ENCODE measurements at places on chromosomes 5 and 9.

GRCh38 chr9:36208521-36209253, 18.0 kb downstream of the CLTA start:
- no peak for DNase-seq

DNA sequence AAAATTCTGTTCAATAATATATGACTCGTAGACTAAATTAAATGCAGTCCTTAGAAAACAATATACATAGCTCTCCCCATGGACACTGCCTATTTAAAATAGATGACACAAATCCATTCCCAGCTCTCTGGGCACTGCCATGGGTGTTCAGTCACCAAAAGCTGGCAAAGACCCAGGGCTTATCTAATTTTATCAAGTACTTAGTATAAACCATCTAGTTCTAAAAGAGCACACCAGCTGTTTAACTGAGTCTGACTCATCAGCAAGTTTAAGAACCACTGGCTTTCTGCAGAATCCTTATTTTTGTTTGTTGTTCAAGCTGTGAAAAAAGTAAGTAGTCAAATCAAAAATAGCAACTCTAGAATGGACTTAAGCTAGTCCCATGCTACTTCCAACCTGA, 107.6 kb downstream of the PLPP1 start:
- DNase-seq: no peak

- peak; percentile 100 for DNase-seq
These were observed at the start of gene IPPK for GRCh38 chr9:92669890-92670708. Gene IPPK, minus strand, starts transcription at chr9:92670131. Its CDS starts 143 bp downstream, at chr9:92669988.

DNA sequence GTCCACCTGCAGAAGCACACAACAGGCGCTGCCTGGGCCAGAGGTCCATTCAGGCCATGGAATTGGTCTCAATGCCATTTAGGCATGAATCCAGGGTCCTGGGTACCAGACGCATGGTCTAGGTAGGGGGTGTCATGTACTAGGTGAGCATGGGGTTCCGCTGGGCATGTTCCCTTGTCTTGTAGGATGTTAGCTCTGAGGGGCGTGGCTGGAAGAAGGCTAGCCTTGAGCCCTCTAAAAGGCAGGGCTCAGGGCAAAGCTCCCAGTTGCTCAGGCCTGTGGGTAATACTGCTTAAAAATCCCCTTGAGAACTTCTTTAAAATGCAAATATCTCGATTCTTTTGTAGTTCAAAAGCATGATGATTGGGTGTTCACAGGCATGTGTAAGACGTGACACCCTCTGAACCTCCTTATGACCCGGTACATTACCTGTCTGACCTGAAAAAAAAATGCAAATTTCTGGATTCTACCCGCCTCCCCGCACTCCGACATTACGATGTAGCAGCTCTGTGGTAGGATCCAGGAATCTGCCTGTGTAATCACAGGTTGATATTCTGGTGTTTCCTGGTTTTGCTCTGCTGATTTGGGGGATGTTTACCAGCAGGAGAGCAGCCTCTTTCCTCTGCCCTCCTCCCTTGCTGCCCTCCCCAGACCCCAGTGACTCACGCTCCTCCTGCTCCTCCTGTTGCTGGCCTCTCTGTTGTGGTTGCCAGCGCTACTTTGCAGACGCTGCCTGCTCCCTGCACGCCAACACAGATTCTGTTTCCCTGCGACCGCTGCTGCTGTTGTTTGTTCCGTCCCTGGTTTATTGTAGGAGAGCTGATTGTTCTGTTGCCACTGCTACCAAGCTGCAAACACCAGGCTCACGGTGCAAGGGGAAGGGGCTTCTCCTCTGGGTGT, 5.7 kb downstream of the TMC1 start:
- peak; percentile 61 for DNase-seq

DNA sequence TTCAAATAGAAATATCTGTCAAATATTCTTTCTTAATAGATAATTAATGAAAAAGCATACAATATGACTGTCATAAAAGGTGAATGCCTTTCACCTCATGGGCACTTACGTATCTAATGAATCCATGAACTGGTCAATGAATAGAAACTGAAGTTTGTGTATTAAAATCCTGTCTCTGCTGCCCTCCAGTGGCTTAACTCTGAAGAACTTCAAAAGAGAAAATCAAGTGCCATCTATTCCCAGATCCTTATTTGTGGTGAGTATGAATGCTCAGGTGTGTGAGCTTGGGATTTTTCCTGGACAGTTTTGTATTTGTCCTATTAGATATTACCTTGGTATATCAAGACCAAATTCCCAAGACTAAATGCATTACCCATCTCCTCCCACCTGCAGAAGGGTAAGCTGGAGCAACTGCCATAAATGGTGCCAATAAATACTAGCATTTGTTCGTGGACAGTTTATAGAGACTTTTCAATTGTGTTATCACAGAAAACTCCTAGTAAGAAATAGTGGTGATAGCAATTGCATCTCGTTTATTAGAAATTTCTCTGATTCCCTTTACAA, 44.0 kb upstream of the SVEP1 start:
- DNase-seq: no peak

GRCh38 chr5:171474230-171474813, 54.9 kb downstream of the FGF18 start:
- no peak for DNase-seq

- DNase-seq: no peak
These were observed 38.2 kb downstream of the HMHB1 start for GRCh38 chr5:143850050-143850683.

DNA sequence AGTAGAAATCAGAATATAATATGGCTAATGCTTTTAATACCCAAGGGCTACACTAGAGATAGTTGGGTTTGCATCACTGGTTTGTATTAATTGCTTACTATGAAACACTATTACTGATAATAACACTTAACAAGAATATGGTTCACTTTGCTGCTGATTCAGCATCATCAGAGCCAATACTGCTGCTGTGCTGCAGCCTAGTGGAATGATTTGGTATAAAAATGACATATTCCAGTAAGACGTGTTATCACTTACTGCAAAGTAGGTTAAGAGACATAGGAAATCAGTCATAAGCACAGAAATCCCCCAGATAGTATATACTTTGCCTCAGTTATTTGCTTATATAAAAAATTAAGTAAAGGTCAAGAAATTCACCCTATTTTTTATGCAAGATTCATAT, 2.8 kb downstream of the CDH10 start:
- no peak for DNase-seq

- DNase-seq: no peak
These were observed 220.1 kb upstream of the MSX2 start for GRCh38 chr5:174504266-174504726.

GRCh38 chr9:130172858-130173665, 858 bp downstream of the NCS1 start:
- peak; percentile 40 for DNase-seq

DNA sequence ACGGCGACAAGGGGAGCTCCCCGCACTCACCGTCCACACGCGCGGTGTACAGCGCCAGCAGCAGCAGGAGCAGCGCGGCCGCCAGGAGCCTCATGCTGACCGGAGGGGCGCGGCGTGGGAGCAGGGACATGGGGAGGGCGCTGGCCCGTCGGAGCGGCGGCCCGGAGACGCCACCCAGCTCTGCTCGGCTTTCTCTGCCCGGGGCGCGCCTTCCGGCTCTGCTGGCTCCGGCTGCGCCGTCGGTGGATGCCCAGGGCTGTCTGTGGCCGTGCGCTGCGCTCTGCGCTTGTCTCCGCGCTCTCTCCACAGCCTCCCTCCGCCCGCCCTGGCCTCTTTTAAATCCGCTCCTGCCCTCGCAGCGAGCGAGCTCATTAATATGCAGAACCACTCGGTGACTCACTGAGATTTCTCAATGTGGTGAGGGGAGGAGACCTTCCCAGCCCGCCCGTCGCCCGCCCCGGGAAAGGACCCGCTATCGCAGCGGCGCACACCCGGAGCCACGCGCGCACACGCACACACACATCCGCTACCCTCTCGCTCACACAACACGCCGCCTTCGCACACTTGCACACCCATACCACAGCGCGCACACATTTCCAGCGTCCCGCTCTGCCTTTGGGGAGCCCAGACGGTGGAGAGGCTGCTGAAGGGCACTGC, at the start of gene CXCL14:
Gene CXCL14 (minus strand): TSS at position 307 of the 657 bp plus-strand sequence. CDS start 213 bp downstream, at position 94.
- DNase-seq: peak; percentile 53

- DNase-seq: no peak
These were observed 6.5 kb upstream of the TBC1D9B start for GRCh38 chr5:179914032-179914755.

- DNase-seq: no peak
These were observed 449.0 kb downstream of the CYLC2 start for GRCh38 chr9:103444176-103444575.

- DNase-seq: no peak
These were observed 21.4 kb downstream of the HSDL2 start for GRCh38 chr9:112401175-112401815.

Measured in left ventricle myocardium superior (tissue), 1 donor.